ENCODE measurements at places on chromosomes 11 and 22.

DNA sequence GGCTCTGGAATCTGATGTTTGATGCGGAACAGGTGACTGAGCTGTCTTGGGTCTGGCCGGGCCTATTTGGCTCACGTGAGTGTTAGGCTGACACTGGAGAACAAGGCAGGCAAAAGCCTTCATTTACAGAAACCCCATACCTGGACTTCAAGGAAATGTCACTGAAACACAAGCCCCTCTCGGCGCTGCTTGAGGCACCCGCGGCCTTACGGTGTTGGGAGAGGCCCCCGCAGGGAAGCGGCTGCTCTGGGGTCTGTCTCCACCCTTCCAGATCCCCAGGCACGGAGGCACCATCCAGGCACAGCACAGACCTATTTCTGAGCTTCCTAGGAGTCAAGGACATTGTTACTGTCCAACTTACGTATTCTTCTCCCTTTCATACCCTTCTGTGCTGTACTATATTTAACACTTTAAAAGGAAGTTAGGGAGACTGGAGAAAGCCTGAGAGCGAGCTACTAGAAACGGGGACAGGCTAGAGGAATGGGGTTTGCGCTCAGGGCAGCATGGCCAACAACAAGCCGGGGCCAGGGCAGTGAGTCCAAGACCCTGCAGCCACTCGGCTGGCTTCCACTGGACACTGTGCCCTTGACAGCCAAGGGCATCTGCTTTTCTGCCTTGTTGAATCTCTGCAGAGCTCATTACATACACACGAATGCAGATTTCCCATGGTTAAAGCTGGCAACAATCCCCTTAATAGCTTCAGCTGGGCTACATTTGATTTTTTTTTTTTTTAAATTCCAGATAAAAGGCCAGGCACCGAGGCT lies 23.8 kb downstream of the DRD4 start:
- no peak for DNase-seq

DNA sequence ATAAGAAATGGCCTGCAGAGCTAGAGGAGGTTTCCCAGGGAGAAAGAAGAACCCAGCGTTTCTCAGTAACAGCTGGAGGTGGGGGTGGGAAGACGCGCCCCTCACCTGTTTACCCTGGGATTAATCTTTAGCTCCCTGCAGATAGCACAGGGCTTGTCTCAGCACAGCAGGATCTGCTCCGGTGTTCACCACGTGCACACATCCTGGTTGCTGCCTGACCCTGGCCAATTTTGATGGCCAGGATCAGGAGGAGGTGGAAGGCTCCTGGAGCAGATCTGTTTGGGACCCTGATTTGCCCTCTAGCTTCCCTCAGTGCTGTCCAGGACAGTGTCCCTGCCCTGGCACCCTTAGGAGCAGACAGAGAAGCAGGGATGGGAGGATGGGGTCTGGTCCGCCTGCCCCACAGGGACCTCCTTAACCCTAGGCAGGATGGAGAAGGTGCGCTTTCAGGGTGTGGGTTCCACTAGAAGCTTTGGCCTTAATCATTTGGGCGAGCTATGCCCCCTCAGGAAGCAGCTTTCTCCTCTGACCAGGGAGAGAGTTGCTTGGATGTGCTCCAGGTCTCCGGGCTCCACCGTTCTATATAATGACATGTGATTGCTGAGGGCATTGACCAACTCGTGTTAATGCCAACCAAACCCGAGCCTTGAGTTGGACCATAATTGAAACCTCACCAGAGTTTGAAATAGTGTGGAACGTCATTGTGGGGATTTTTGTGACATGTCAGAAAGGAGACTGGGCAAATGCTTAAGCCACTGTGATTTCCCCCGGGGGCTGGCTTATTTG lies 19.3 kb downstream of the UPB1 start:
- DNase-seq = no peak

- DNase-seq = no peak
These were observed 1.3 kb downstream of the CERK start for GRCh38 chr22:46736705-46737104.

- no peak for DNase-seq
These were observed 2237.8 kb downstream of the LRRC4C start for GRCh38 chr11:39221550-39222138.

- DNase-seq = no peak
These were observed 239.0 kb downstream of the TENM4 start for GRCh38 chr11:79201677-79202347.

DNA sequence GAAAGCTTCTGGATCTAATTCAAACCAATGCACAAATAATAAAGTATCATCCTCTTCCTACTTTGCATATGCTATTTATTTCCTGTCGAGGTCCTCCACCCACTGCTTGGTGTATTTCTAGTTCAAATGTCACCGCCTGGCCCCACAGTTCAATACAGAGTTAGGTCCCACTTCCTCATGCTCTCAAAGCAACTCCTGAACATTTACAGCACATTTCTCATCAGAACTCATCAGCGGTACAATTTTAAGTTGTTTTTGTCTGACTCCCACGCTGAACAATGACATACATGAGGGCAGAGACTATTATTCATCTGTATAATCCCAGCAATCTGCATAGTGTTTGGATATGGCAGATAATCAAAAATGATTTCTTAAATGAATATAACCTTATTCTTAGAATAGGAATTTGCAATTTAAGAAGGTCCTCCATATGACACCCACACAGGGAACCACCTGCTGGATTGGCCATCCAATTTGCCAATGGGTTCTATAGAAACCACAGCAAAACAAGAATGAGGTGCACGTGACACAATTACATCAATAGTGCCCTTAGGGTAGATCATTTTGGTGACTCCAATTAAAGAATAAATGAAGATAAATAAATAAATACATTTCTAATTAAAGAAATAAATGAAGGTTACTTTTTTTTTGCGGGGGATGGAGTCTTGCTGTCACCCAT lies 54.2 kb downstream of the SLC25A17 start:
- DNase-seq = no peak

DNA sequence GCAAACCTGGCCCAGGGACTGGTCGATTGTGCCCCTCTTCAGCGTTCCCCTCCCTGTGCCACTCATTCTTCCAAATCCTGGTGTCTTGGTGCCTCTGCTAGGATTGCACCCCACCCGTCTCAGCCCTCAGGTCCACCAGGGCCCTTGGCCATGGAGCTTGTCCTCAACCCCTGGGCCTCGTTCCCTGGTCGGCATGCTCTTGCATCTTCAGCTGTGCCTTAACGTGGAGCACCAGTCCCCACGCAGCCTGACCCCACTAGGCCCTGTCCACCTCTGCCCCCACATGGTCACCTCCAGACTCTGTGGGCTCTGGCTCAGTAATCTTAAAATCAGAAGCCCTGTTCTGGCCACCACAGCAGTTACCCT lies 61.1 kb downstream of the OSBP2 start:
- no peak for DNase-seq
